ENCODE measurements at places on chromosomes 11 and 22.

DNA sequence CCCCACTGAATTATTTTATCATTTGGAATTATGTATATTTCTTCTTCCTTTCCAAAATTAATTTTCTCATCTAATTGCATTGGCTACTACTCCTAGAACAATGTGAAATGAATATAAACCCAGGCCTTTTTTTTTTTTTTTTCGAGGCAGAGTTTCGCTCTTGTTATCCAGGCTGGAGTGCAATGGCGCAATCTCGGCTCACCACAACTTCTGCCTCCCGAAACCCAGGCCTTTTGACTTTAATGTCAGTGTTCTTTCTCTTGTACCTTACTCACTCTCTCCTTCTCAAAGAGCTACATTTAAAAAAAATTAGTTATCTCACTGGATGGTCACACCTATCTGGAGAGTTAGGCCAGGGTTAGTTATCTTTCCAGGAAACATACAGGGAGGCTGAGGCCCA is 35.3 kb upstream of the LRRC32 start:
- DNase-seq = no peak

DNA sequence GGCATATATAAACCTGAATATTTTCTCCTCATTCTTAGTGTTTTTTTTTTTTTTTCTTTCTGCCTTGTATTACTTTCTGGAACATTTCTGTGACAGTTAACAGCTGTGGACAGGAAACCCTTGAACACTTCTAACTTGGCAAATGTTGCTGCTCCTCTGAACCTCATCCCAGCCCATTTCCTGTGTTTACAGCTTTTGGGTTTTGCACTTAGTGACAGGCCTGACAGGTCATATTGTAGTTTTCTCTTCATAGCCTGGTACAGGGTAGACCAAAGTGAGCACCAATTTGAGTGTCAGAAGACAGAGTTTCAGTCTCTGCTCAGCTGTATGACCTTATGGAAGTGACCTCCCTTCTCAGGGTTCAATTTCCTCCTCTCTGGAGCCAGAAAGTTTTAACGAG is 91.6 kb downstream of the STIM1 start:
- DNase-seq = no peak

- DNase-seq = no peak
Observed at GRCh38 chr22:21718499-21718898, 17.1 kb downstream of the YPEL1 start.

DNA sequence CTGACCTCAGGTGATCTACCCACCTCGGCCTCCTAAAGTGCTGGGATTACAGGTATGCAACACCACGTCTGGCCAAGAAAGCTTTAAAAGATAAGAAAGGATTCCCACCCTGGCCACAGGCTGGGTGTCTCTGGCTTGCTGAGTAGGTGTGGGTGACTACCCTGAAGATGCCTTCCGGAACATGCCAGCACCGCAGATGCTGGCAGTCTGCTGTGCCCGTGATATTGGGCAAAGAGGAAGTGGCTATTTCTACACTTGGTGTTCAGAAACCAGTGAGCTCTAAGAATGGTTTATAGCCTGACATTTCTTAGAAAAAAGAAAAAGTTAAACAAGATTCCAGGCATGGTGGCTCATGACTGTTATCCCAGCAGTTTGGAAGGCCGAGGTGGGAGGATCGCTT is 6.1 kb downstream of the MRPL11 start:
- no peak for DNase-seq

DNA sequence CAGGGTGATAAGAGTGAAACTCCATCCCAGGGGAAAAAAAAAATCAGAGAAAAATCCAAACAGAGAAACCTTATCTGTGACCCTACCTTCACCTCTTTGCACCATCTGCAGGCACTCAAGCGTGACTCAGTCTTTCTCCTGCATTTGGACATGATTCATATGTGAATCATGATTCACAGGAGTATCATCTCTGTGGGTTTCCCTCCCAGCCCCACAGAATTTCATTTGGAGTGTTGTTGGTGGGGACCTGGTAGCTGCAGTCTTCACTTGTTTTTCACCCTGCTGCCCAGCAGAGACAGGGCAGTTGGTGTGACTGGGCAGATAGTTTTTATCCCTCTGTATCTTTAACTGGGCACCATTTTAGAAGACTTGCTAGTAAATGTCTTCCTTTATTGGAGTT is 75.7 kb downstream of the DEPDC5 start:
- no peak for DNase-seq

DNA sequence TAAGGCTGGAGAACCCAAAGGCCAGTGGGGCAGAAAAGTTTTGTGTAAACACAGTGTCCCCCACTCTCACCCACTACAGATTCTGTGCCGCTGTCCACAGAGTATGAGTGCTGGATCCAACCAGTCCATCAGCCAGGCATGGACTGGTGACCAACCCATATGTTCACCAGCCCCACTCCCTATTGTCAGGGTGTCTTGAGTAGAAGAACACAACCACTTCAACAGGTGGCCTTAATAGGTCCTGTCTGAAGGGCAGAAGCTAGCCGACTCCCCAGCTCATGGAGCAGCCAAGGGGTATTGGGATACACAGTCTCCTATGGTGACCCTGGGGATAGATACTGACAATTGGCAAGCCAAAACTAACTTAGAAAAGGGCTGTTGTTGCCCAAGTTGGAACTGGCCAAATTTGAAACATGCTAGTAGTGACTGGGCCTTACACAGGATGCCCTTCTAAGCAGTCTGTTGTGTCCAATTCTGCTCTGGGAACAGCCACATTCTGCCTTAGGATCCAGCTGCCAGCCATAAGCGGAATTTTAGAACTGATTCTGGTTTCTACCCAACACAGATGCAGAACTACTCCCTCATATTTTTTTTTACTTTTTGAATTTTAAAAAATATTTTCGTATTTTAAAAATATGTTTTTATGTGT is 19.8 kb upstream of the PGM2L1 start:
- DNase-seq = no peak

DNA sequence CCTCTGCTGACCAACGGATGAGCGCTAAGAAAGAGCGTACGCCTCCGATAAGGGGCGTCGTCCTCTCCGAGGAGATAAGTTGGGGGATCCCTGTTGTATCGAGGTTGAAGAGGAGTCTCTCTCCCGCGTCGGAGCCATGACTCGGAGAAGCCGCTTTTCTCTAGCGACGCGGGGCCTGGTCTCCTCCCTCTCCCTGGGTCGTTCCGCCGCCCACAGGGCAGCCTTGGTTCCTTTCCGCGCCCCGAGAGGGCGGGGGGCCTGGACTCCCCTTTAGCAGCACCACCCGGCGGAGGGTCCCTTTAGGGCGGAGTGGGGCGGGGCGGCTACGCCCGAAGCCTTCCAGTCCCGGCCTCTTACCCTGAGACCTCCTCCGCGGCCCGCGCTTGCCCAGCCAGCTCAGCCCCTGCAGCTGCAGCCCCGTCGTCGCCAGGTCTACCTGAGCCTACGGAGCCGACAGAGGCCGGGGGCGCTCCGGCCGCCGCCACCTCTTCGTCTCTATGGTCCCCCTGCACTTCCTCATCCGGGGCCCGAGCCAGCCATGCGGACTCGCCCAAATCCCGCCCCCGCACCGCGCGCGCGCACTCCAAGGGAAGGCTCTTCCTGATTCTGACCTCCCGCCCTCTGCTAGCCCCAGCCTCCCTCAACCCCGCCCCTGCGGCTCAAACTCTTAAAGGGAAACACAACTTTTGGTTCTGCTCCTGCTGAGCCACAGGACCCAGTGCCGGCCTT is at the start of gene PRR14L:
TSS of gene PRR14L (minus strand) at position 497 of the 729 bp plus-strand sequence. CDS start 11,272 bp downstream, outside the sequence.
- DNase-seq = peak; percentile 98

DNA sequence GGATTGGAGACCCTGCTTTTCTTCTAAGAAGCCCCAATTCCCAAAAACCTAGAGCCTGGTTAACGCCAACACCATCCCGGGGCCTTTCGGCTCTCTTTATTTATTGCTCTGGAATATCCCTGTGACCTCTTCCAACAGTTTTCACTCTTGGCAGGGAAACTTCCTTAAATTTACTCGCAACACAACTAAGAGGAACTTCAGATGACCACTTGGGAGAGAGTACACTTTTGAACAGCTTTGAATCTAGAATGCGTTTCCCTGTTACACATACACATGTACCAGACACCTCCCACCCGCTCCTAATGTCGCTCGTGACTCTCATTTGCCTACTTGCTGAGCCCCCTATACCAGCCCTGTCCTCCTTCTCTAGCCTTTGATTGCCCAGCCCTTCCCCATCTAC is 19.4 kb downstream of the TUBA8 start:
- no peak for DNase-seq

DNA sequence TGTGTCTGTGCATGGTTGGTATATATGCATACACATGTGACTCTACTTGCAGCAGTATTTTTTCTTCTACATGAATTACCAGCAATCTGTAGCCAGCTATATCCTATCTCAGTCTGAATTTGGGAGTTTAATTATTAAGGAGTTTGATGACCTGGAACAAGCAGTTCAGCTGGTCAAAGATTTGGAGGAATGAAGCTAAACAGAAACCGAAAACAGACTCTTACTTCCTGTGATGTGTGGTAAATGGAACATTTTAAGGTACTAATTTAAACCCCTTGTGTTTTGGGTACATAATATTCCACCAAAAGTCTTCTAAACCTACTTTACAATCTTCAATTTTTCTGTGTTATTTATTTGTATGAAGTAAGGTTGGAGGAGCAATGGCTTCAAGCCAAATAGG is 124.4 kb upstream of the PGR start:
- DNase-seq = no peak

DNA sequence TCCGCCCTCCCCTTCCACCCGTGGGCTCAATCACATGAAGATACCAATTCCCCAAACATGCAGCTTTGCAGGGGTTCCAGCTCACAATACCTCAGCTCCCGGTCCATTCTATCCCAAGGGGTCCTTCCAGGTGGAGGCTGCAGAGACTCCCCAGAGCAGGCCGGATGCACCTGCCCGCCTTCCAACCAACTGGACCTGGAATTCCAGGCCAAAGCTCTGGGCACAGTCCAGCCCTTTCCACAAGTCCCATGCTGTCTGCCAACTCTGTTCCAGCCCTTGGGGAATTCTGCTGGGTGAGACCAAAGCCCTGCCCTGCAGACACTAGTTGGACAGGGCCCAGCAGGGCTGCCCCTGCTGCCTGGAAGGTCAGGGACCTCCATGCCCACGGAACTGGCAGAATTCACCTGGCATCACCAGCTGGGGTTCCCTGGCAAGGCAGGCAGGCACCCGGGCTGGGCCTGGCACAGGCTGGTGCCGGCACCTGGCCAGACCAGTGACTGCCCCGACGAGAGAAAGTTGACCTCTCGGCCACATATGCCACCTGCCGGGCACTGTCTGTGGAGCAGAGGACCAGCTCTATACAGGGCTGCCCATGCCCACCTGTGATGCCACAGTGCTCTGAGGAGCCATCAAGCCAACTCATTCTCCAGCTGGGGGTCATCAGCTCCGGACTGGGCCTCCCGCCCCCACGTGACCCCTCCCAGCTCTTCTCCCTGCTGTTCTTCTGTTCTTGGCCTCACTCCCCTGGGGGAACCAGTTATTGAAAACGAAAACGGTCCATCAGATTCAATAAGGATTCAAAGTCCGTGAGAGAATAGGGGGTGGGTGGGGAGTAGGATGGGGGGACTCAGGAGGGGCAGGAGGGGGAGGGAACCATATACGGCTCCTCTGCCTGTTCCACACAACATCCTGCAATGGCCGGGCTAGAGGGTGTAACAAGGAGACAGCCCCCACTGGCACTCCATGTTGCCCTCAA is 4.7 kb downstream of the SYT7 start:
- no peak for DNase-seq

DNA sequence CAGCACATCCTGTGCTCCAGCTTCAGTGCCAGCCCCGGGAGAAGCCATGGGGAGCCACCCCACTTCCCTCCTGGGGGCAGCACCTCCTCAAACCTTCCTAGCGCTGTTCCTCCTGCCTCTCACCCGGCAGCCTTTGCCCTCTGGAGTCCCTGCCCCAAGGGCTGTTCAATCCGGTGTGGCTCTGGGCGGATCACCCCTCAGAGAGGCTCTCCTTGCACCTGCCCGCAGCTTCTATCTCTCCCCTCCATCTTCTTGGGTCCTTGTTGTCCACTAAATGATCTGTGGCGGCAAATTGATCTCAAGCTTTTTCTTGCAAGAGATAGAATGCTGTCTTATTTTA is 18.1 kb upstream of the CDKN1C start:
- DNase-seq = no peak

- no peak for DNase-seq
Observed at GRCh38 chr22:19694696-19695095, 19.6 kb upstream of the SEPTIN5 start.

DNA sequence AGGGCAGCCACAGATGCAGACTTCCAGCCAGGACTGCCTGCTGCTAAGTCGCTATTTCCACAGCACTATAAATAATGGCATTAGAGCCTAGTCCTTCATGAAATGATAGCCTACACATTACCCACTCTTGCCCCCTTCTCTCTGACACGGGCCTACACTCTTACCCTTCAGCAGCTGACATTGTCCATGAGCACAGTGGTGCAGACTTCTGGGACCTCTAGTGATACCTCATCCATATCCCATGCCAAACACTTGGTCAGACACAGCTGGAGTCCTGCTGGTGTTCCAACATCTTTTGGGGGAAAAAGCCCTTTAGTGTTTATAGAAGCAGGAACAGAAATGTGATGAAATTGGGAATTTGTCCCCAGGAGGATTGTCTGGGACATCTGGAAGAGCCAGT is 43.4 kb upstream of the RAB1B start:
- DNase-seq = no peak

- no peak for DNase-seq
Observed at GRCh38 chr11:94131718-94132115, 3.1 kb downstream of the PANX1 start.

- DNase-seq = no peak
Observed at GRCh38 chr22:50216684-50217520, 16.1 kb downstream of the SELENOO start.

GRCh38 chr11:92941676-92942571 is 27.5 kb upstream of the MTNR1B start:
- DNase-seq = no peak

- no peak for DNase-seq
Observed at GRCh38 chr11:66106786-66107599, 36.9 kb downstream of the PACS1 start.

- no peak for DNase-seq
Observed at GRCh38 chr11:128323381-128323780, 264.0 kb downstream of the ETS1 start.

DNA sequence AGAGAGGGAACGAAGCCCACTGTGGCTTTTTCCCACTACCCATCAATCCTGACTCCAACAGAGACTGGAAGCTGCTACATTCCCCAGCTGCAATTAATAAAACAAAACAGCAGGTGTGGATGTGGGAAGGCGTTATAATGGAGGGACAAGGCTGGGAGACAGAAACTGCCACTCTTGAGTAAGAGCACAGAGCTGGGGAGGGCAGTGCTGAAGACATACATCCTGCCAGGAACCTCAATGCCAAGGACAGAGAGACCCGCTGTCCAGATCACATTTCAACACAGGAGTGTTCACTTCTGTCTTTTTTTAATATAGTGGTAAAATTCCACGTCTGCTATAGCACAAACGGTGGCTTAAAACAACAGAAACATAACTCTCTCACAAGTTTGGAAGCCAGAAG is 94.5 kb downstream of the LARGE1 start:
- DNase-seq = no peak

DNA sequence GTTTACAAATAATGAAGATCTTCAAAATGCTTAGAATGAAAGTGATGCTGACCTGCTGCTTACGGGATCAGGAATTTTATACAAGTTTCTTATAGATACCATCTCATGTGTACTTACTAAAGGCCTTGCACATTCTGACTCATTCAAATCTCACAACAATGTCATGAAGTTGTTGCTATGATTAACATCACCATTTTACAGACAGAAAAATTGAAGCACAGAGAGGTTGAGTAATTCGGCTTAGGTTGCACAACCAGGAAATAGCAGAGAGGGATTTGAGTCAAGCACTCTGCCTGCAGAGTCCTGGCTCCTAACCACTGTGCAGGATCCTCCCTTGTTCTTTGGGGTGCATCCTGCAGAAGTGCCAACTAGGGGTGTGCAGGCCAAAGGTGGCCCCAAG is 471.9 kb downstream of the MIAT start:
- no peak for DNase-seq

GRCh38 chr11:46309814-46310259 is 32.4 kb downstream of the CREB3L1 start:
- DNase-seq = no peak
